ENCODE measurements at places on chromosomes 3 and 15. TPM values are rescaled to one million over a fixed set of nuclear protein-coding genes. Genes with fewer than 3 reads are reported as not detected.

GRCh38 chr15:33735143-33735542, 233.2 kb upstream of the CHRM5 start:
- no peak for DNase-seq

DNA sequence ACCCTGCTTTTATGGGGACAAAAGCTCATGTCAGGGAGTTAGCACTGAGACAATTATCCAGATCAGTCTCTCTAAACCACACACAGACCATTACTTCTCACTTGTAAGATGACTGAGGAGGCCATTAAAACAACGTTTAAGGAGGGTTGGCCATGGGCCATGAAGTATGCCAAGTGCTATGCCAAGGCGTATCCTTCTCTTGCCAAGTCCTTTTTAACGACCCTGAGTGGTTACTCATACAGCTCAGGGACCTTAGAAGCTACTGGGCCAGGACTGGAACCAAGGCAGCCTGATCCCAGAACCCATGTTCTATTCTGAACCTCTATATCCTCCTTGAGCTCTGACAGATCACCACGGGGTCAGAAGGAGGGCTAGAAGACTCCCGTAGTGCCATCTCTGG, 50.0 kb downstream of the NMNAT3 start:
- no peak for DNase-seq

GRCh38 chr3:21938267-21938681, 187.3 kb upstream of the ZNF385D start:
- no peak for DNase-seq

GRCh38 chr3:184949251-184949965, 137.4 kb downstream of the VPS8 start:
- no peak for DNase-seq

DNA sequence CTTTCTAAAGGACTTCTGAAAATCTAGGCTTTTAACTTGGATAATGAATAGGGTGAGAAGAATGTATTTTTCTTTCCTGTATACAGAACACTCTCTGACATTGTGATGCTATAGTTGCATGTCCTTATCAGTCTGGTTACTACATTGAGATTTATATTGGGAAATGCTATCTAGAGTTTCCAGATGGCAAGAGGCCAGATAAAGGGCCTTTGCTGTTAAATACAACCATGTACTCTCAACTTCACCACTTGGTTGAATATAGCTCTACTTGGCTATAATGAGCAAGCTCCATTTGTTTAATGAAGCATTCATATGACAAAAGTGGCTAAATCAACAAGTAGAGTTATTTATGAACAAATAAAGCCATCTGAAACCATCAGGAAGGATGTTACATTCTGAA, 91.0 kb downstream of the IGSF11 start:
- DNase-seq: no peak

GRCh38 chr3:80141557-80141956, 373.8 kb upstream of the ROBO1 start:
- DNase-seq: no peak

CACNA1D gene
- total RNA-seq: 0.18 TPM

CD96 gene
- 28.3 TPM for total RNA-seq

SH2D7 gene
- not detected for total RNA-seq

DNA sequence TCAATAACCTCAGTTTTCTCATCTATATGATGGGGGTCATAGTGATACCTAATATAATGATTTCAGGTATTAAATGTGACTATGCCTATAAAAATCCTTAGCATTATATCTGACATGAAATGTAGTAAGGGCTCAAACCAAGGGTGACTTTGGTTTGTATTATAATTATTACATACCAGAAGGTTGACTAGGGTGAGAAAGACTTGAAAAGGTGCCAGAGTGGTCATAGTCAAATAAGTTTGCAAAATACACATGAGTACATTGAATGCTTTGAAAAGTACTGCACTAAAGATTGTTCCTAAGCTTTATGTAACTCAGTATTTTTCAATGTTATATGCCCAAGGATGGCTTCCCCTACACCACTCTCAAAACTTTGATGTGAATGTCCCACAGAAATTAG, 297.2 kb downstream of the ARPP21 start:
- DNase-seq: no peak

Data from activated T-cell treated with anti-CD3 and anti-CD28 coated beads, Interleukin-2, amount 50 U/mL, for 4 hours (primary cell).